Endothelial cell (in vitro differentiated cells): ENCODE measurements at places on chromosomes 12 and 14.

GRCh38 chr12:26621932-26622331 is 211.1 kb downstream of the ITPR2 start:
- DNase-seq, result no peak

- no peak for DNase-seq
These were observed 1469.3 kb downstream of the AACS start for GRCh38 chr12:126534495-126534894.

DNA sequence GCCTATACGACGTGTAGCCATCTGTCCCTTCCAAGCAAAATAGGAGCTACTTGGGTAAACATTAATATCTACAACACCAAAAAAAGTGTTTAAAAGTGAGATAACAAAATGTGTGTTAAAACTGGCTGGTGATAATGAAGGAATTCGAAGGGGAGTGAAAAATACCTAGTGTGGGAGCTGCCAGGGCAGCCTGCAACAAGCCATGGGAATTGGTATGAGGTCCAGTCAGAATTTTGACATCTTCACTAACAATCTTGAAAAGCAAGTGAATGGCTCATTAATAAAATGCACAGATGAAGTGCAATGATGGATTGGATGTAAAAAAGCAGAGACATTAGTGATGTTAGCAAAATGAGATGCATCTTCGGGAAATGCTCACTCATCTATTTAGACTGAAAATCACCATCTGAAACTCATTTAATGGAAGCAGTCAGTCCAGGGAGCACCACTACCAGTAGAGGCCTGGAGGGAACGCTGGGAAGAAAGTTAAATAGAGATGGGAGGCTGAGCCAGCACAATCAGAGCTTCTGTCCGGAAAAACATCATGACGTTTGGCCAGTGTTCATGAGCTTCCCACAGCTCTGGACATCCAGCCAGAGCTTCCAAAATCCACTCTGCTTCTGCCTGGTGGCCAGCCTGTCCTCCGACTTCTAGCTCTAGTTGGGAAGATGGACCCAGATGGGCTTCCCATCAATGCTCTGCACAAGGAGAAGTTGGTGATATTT is 405.0 kb upstream of the TMTC1 start:
- DNase-seq, result no peak

GRCh38 chr12:72872238-72872887 is 600.2 kb downstream of the TRHDE start:
- DNase-seq, result no peak

- no peak for DNase-seq
These were observed 2.1 kb downstream of the RNF10 start for GRCh38 chr12:120536064-120536791.
